Activated CD4-positive, alpha-beta T cell treated with anti-CD3 and anti-CD28 coated beads, Interleukin-2, amount 10 ng/mL, durations not matched to agents 24 days and 14 days (primary cell): ENCODE measurements at places on chromosomes 7 and 10. TPM values are rescaled to one million over a fixed set of nuclear protein-coding genes. Genes with fewer than 3 reads are reported as not detected.

GRCh38 chr7:128189231-128189930 lies 51.7 kb upstream of the LEP start:
- DNase-seq: no peak

- DNase-seq: no peak
Observed at GRCh38 chr10:115921795-115922194, 351.2 kb downstream of the GFRA1 start.

- DNase-seq: no peak
Observed at GRCh38 chr10:53135897-53136253, 363.3 kb upstream of the MBL2 start.

- no peak for DNase-seq
Observed at GRCh38 chr10:77355844-77356243, 281.8 kb downstream of the KCNMA1 start.

DNA sequence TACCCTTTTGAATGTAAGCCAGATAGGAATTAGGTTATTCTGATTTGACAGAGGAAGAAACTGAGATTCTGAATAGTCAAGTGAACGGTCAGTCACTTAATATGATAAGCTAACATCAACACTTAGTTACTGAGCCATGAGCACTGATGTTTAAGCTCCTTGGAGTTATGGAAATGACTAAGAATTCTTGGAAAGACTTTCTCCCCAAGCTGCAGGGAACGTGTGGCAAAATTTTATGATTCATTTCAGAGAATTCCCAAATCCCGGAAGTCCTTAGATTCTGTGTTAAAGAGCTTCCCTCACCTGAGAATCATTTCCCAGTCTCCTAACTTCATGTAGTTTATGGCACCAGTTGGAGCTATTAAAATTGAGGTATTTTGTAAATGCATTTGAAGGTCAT lies 330.9 kb downstream of the XPNPEP1 start:
- DNase-seq: no peak

DNA sequence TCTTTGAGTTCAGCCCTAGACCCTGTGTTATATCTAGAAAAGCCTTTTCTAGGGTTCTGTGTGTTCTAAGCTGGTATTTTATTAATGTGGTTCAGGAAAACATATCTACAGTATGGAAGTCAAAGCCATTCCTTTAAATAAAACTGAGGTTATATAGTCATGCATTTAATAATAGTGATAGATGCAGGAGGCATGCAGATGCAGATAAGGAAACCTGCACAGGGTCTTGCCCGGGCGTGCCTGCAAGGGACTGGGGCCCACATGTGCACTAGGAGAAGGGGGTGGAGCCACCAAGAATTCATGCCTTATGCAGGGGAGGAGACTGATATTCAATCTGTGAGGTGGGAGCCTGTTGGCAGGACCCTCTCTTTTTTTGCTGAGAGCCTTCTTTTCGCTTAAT lies 171.5 kb downstream of the PRPF18 start:
- DNase-seq: no peak

- no peak for DNase-seq
Observed at GRCh38 chr10:131085091-131085860, 226.2 kb downstream of the TCERG1L start.

- DNase-seq: no peak
Observed at GRCh38 chr7:94452239-94452638, 57.4 kb upstream of the CASD1 start.

GRCh38 chr10:110843031-110843430 lies 28.7 kb upstream of the PDCD4 start:
- peak; percentile 90 for DNase-seq

GRCh38 chr7:76428868-76429805 lies 4.4 kb downstream of the ZP3 start:
- no peak for DNase-seq

DNA sequence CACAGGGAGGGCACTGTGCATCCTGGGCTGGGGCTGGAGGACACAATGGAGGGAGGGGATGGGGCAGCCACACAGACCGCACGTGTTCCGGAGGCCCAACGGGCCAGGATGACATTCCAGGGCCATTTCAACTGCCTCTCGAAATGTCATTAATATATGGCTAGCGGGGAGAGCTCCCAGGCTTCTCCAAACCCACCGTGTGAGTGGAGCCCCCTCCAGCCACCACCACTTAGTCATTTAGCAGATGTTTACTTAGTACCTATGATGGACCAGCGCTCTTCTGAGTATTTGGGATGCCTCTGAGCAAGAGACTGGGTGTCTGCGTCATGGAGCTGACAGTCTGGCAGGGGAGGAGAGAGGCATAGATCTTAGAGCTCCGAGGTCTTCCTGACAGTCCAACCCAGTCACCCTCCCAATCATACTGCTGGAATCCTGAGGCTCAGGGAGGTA lies 107.3 kb downstream of the ZMIZ1 start:
- no peak for DNase-seq

- no peak for DNase-seq
Observed at GRCh38 chr10:34213193-34213804, 601.8 kb downstream of the PARD3 start.

DNA sequence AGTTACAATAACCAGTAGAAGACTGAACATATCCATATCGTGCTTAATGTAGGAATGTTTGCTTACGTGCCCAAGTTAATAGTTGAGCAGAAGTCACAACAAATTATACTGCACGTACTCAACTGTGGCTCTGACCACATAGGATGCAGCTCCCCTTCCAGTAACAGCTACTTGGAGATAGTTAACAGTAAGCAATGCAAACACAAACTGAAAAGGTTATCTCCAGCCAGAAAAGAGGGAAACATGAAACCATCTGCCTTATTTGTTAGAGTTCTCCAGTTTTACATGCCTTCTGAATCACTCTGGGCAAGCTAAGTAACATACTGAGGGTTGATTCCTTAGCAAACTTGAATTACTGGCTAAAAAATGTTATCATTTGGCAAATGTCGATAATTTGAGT lies 9.8 kb downstream of the DHX32 start:
- no peak for DNase-seq

DNA sequence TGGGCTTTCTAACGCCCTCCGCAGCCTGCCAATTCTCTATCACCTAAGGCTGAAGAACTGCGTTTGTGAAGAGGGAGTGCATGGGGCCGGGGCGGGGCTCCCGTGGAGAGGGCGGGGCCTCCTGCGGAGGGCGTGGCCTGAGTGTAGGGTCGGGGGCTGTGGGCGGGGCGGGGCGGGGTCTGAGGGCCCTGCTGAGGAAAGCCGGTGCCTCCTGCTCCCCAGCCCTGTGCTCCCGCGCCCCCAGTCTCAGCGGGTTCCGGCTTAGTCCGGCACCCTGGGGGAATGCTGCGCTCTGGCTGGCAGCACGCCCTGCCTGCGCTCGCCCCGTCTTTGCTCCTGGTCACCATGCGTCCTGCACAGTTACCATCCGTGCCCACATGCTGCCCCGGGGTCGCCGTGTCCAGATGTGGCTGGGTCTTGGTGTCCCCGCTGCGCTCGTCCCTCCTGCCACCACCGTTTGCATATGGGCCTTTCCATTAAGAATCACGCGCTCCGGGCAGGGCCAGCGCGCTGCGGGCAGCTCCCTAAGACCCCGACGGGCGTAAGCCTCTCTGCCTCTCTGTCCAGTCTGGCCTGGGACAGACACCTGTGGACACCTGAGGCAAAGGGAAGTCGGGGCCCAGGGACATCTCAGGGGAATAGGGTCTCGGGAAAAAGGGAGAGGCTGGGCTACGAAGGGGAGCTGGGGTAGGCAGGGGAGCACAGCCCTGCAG lies 144.0 kb upstream of the RET start:
- DNase-seq: peak; percentile 69

DNA sequence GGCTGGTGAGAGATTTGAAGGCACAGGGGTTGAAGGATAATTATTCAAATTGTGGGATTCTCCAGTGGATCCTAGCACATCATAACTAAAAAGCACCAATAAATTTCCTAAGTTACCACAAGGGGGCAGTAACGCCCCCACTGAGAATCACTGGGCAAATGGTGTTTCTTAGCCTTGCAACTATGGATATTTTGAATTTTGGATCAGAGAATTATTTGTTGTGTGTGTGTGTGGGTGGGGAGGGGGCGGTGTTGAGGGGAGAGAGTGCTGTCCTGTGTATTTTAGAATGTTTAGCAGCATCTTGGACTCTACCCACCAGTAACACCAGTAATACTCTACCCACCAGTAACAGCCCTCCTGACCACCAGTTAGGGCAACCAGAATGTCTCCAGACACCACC lies 63.3 kb upstream of the PRKG1 start:
- DNase-seq: peak; percentile 64

DNA sequence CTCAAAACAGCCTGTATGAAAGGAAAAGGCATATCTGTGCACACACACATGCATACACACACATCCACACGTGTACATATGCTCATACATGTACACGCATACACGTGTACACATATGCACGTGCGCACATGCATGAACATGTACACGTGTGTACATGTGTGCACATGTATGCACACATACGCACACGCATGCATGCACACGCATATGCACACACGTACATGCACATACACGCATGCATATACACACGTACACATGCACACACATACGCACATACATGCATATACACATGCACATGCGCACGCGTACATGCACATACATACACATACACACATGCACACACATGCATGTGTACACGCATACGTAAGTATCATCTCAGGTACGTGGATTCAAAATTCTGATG lies 19.4 kb downstream of the DIP2C start:
- no peak for DNase-seq

GRCh38 chr7:47640265-47640664 lies 58.4 kb upstream of the TNS3 start:
- no peak for DNase-seq

DNA sequence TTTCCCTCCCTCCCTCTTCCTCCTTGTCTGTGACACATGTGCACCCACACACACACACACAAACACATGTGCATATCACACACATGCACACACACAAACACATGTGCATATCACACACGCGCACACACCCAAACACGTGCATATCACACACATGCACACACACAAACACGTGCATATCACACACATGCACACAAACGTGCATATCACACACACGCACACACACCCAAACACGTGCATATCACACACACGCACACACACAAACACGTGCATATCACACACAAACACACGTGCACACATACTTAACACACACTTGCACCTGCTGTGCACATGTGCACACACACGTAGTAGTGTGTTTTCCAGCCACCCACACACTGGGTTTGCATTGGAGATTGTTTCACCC lies 29.4 kb upstream of the KNDC1 start:
- DNase-seq: no peak

GRCh38 chr7:78226059-78226719 lies 427.6 kb downstream of the PHTF2 start:
- peak; percentile 60 for DNase-seq

DNA sequence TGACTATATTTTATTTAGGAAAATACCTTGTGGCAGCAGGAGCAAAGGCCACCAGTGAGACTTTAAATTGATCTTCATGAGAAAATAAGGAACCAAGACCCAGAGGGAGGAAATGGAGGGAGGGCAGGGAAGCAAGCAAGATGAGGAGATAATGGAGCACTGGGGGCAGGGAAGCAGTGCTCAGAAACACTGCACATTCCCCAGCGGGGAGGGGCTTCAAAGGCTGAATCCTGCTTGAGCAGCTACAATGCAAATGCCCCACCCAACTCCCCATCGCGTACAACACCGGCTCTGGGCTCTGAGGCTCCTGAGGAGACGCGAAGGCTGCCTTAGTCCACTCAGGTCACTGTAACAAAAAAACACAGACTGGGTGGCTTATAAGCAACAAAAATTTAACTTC lies 503.8 kb downstream of the GRID1 start:
- no peak for DNase-seq

- no peak for DNase-seq
Observed at GRCh38 chr10:6124666-6125065, 35.8 kb downstream of the RBM17 start.

GRCh38 chr10:50362547-50363125 lies 111.3 kb upstream of the ASAH2 start:
- DNase-seq: no peak

DNA sequence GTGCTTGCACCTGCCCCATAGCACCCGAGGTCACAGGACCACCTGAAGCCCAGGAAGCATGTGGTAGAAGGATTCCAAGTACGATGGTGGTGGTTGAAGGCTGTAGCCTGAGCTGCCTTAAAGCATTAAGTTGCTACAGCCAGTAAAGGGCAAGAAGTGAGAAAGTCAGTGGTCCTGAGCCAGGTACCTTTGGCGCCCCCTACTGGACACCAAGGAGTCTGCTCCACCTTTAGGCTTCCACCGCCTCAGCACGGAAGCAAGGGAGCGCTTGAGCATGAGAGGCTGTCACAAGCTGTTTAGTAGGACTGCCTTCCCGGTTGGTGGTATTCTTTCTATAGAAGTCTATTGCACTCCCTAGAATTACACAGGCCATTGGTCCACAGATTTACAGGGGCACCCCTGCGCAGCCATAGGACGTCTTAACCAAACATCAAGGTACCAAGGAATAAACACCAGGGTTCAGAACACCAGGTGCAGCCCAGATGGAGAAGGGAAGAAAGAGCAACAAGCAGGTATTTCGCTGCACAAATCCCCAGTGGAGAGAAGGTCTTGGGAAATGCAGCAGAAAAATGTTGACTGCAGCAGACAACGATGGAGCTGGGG lies 2.2 kb downstream of the CRTAC1 start:
- DNase-seq: peak; percentile 86

DNA sequence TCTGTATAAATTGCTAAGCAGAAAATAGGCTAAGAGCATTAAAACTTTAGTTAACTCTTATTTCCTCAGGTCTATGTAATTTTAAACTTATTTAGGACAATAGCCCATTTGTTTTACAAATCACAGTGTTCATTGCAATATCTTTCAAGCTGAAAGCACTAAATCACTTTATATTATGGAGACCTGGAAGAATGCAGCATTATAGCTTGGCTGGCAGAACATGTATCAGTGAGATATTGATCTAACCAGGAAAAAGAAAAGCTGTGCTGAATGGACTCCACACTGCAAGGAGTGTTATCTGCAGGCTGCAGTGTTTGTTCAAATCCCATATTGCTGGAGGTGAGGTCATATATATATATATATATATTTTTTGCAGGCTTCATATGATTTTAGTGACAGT lies 517.5 kb downstream of the NRG3 start:
- no peak for DNase-seq

GRCh38 chr10:59339351-59339750 lies 23.0 kb downstream of the FAM13C start:
- DNase-seq: no peak

- DNase-seq: no peak
Observed at GRCh38 chr10:116743266-116744064, 1.1 kb upstream of the HSPA12A start.

The TBC1D12 gene
- 0.54 and 0.71 TPM in 2 replicates for total RNA-seq

The CALML3 gene
- total RNA-seq: not detected in 2 replicates

The CRHR2 gene
- not detected in 2 replicates for total RNA-seq

The PKD2L1 gene
- 0.17 TPM in 1 of 2 replicates, not detected in the other for total RNA-seq

The KIAA1549 gene
- total RNA-seq: 0.77 and 0.95 TPM in 2 replicates

The AKR1D1 gene
- not detected in 2 replicates for total RNA-seq

The ASIC3 gene
- 3.5 and 4.0 TPM in 2 replicates for total RNA-seq

The CALHM1 gene
- not detected in 2 replicates for total RNA-seq

The UCN3 gene
- total RNA-seq: not detected in 2 replicates

The TMEM236 gene
- total RNA-seq: 0.02 and 0.05 TPM in 2 replicates

The RNF133 gene
- not detected in 2 replicates for total RNA-seq

The PRSS37 gene
- not detected in 2 replicates for total RNA-seq

The GRID1 gene
- not detected in 2 replicates for total RNA-seq

The BLVRA gene
- total RNA-seq: 39.9 and 43.4 TPM in 2 replicates

The GSDME gene
- total RNA-seq: 9.6 and 10.4 TPM in 2 replicates
